ENCODE measurements at places on chromosomes 3 and 15.
A peak's percentile ranks its signal among the peaks of the same experiment; 100 is the strongest.

- no peak for DNase-seq
Observed at GRCh38 chr3:85455561-85456200, 496.9 kb downstream of the CADM2 start.

DNA sequence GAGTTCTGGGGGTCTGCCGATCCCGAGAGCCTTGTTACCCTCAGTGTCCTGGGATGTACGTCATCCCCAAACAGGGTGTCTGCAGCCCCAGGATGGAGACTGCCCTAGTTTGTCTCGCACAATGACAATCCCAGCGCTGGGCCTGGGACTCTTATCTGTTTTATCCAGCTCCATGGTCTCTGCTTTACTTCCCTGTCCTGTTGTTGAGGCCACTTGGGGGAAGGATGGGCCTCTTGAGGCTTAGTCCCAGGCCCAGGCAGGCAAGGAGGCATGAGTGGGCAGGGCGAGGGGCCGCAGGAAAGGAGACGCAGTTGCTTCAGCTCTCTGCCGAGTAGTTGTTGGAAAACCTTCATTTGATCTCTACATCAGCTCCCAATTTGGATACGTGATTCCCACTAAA is 17.4 kb downstream of the SMAD6 start:
- DNase-seq: no peak

DNA sequence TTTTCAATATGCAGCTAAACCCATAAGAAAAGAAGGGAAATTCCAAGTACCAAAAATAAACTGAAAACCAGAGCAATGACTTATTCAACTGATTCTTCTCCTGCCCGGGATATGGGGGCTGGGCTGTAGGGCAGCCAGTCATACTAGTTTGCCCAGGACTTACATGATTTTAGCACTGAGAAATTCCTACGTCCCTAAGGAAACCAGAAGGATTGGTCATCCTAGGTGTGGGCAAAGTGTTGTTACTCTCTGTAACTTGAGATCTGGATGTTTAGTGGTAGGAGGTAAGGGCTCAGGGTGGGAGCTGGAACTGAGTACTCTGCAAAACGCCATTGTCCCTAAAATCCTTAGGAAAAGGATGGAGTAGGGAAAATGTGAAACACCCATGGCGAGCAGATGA is 1.2 kb upstream of the DAZL start:
- DNase-seq: no peak

- no peak for DNase-seq
Observed at GRCh38 chr15:70182858-70183695, 85.4 kb upstream of the TLE3 start.

GRCh38 chr3:163779396-163780344 is 1298.6 kb downstream of the SI start:
- no peak for DNase-seq

- no peak for DNase-seq
Observed at GRCh38 chr3:176431991-176432390, 765.3 kb downstream of the TBL1XR1 start.

- DNase-seq: no peak
Observed at GRCh38 chr3:9809615-9810432, at the start of gene TTLL3. TSS of gene TTLL3 (plus strand) at chr3:9810262. CDS start at chr3:9810662, 400 bp downstream.

GRCh38 chr3:25592510-25592968 is 72.2 kb downstream of the TOP2B start:
- peak; percentile 71 for DNase-seq

DNA sequence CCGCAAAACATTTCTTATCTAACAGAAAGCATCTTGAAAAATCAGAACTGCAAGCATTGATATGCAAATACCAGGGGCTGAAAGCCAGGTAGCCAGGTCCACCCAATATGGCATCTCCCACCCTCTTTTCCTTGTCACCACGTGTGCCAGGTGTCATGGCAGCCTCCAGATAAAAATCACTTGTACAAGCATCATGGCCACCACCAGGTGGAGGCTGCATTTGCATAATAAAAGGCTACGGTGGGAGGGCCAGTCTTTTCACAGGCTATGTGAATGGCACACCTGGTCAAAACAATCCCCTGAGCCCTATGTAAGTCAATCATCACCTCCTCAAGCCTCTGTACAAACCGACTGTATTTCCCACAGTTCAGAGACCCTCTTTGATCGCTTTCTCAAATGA is 1233.1 kb upstream of the ALCAM start:
- DNase-seq: no peak

DNA sequence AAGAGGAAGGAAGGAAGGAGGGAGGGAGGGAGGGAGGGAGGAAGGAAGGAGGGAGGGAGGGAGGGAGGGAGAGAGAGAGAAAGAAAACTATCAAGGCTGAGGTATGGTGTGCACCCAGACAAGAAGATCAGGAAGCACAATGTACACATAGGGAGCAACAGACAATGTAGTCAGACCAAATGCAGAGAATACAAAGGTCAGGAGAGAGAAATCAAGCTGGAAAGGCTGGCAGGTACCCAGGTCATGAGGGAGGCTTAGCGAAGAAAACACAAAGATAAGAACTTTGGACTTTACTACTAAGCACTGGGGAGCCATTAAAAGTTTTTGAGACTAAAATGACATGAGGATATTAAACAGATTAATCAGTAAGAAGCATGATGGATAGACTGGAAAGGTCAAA is 176.0 kb upstream of the TMCO5A start:
- DNase-seq: no peak

GRCh38 chr3:107068980-107069379 is 308.3 kb upstream of the CCDC54 start:
- peak; percentile 52 for DNase-seq

- DNase-seq: no peak
Observed at GRCh38 chr3:133123636-133124035, 85.4 kb downstream of the TMEM108 start.

- DNase-seq: no peak
Observed at GRCh38 chr3:55180936-55181535, 253.2 kb upstream of the LRTM1 start.

GRCh38 chr3:136141291-136141785 is 54.8 kb downstream of the MSL2 start:
- no peak for DNase-seq

- DNase-seq: no peak
Observed at GRCh38 chr3:197495059-197495455, 60.7 kb downstream of the BDH1 start.

DNA sequence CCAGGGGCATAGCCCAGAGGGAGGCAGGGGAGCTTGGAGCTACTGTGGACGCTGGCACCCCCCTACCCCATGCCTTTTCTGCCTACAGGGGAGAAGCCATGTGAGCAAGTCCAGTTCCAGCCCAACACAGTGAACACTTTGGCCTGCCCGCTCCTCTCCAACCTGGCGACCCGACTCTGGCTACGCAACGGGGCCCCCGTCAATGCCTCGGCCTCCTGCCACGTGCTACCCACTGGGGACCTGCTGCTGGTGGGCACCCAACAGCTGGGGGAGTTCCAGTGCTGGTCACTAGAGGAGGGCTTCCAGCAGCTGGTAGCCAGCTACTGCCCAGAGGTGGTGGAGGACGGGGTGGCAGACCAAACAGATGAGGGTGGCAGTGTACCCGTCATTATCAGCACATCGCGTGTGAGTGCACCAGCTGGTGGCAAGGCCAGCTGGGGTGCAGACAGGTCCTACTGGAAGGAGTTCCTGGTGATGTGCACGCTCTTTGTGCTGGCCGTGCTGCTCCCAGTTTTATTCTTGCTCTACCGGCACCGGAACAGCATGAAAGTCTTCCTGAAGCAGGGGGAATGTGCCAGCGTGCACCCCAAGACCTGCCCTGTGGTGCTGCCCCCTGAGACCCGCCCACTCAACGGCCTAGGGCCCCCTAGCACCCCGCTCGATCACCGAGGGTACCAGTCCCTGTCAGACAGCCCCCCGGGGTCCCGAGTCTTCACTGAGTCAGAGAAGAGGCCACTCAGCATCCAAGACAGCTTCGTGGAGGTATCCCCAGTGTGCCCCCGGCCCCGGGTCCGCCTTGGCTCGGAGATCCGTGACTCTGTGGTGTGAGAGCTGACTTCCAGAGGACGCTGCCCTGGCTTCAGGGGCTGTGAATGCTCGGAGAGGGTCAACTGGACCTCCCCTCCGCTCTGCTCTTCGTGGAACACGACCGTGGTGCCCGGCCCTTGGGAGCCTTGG is 5.6 kb downstream of the CIB1 start:
- DNase-seq: no peak

DNA sequence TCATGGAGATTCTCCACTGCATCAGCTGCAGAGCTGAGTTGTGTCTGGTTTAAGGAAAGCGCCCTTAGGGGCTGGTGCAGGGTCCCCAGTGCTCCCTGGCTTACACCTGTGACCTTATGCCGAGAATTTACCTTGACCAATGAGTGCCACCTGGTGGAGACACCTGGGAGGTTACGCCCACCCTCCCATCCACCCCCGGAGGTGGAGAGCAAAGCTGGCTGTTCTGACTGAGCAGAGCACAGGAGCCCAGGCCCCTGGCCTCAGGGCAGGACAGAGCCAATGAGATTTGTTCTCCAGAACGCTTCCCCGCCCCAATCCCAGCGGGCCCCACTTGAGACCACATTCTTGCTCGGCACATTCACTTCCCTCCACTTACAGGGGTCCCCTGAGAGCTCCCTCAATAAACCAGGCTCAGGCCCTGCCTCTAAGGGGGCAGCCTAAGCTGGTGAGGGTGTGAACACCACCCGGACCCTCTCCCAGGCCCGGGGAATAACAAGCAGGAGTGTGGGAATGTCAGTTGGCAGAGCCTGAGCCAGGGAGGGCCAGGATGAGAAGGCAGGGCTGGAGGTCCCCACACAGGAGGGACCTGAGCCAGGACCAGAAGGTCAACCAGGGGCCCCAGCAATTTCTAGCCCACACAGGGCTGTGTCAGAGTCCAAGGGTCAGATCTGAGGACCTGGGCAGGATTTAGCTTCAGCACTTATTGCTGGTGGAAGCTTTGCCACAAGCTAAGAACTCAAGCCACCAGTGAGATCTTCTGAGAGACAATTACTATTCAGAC is 117.1 kb downstream of the TPRA1 start:
- no peak for DNase-seq

- no peak for DNase-seq
Observed at GRCh38 chr15:26632500-26632899, 140.4 kb downstream of the GABRB3 start.

DNA sequence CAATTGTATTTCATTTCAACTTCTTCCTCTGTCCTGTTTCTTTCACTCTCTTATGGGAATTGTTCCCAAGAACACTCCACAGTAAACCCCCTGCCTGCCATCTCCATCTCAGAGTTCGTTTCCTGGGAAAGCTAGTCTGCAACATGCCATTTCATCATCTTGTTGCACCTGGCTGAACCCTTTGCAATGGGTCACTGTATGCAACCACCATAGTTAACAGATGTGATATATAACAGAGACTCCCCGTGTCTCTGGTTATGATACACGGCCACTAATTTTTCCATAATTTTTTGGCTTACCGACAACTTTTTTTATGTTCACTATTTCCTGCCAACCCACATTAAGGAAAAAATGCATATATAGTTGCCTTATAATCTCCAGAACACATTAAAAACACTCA is 95.5 kb downstream of the CHST2 start:
- DNase-seq: no peak

GRCh38 chr3:35648347-35648746 is 9.0 kb downstream of the ARPP21 start:
- no peak for DNase-seq

- no peak for DNase-seq
Observed at GRCh38 chr3:196518966-196519717, 4.0 kb upstream of the SMCO1 start.

DNA sequence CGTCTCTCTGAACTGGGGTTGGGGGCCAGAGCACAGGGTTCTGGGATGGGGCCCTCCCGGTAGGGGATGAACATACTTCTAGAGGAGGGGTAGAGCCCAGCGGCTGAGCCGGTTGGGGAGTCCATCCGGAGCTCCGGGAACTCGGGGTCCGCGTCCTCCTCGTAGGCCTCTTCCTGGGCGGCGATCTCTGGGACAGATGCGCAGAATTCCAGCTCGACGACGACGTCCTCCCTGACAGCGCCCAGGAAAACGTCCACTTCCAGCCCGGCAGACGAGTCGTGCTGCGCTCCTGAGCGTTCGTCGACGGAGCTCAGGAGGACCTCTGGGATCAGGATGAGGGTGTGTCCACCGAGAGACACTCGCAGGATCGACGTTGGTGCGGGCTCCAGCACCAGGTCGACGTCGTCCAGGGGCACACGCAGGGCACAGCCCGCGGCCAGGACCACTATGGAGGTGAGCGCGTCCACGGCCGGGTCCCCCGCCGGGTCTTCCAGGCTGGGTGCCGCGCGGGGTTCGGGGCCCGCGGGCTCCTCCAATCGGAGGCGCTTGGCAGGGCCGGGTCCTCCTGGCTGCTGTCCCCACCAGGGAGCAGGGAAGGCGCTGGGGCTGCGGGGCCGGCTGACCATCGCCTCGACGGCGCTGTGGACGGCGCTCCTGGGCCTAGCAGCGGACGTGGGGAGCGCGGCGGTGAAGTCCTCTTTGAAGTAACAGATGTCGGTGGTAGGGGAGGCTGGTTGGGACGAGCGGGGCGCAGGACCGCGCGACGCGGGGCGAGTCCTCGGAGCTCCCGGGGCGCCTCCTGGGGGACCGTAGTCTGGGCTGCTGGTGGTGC is 474 bp downstream of the PRR23B start:
- DNase-seq: no peak

- DNase-seq: no peak
Observed at GRCh38 chr3:99505200-99505599, 133.2 kb upstream of the COL8A1 start.

DNA sequence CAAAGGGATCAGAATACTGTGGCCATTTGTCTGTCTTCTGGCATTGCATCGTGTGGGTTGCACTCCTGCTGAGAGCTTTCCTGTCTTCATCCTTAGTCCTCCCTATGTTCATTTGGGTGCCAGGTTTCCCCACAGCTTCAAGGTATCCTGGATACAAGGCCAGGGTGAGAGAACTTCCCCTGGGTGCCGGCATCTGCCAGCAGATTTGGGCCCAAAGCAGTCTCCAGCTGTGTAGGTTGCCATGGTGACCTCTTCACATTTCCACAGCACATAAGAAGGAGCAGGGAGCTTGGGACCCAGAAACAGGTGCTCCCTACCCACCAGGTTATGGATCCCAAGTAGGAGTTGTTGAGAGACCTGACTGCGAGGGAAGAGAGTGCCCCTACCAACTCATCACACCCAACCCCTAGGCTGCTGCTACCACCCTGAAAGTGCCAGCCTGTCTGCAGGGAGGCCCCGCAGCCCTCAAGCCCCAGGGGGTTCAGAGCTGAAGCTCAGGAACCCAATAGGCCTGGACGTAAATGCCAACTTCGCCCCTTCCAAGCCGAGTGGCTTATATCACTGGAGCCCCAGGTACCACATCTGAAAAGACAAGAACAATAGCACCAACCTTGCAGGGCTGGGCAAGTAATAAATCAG is 19.9 kb downstream of the TTC21A start:
- no peak for DNase-seq

GRCh38 chr15:95442107-95442719 is 888.3 kb upstream of the NR2F2 start:
- DNase-seq: no peak

- DNase-seq: no peak
Observed at GRCh38 chr3:52217409-52217805, 8.0 kb downstream of the TLR9 start.

DNA sequence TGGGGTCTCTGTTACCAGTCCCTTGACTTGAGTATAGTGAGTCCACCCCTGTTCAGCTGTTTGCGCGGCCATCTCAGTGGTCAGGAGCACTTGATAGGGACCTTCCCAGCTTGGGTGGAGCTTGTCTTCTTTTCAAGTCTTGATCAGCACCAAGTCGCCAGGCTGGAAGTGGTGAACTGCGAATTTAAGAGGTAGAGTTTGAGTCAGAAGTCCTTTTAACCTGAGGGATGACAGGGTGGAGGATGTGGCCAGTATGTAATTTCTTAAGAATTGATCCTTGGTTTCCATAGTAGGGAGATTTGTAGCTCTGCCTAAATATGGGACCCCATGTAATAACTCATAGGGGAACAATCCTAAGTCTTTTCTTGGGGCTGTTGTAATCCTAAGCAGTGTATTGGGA is 86.3 kb upstream of the XCR1 start:
- no peak for DNase-seq

All from AG04449 (cell line).